ENCODE measurements at places on chromosomes 1 and 21.

- no peak for DNase-seq
Observed at GRCh38 chr1:37085393-37085792, 51.1 kb upstream of the GRIK3 start.

GRCh38 chr1:36759355-36759754 is 275.0 kb downstream of the GRIK3 start:
- no peak for DNase-seq

DNA sequence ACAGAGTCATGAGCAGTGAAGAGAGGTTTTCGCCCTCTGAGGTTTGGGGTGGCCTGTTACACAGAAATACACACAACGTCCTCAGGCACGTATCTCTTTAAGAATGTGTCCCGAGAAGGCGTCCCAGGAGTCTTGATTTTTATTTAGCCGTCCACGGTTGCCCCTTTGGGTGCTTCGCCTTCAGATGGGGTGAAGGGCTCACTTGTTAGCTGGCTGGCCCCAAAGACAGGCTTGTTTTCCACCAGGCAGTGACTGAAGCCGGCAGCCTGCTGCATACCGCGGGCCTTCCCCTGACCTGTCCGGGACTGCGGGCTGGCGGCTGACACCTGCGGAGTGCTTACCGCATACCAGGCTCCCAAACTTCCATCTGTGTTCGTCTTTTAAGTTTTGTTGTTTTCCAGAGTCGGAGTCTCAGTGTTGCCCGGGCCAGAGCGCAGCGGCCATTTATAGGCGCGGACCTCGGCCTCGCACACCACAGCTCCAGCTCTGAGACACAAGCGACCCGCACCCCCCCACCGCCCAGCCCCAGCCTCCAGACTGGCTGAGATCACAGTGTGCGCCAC is 1.6 kb upstream of the ADARB1 start:
- no peak for DNase-seq

DNA sequence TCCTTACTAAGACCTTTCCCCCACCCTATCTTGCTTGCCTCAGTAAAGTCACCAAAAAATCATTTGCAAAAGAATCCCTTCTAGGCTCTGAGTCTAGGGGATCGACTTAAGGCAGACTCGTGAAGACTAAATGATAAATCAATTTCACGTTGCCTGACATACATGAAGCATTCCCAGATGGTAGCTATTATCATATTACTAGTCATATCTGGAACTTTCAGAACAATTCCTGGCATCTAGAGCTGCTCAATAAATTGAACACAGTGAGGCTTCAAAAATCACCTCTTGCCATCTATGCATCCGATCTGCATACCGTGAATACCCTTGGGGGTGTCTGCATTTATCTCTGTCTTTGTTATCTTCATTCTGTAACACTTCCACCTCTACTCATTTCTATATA is 49.6 kb upstream of the DAB1 start:
- no peak for DNase-seq

DNA sequence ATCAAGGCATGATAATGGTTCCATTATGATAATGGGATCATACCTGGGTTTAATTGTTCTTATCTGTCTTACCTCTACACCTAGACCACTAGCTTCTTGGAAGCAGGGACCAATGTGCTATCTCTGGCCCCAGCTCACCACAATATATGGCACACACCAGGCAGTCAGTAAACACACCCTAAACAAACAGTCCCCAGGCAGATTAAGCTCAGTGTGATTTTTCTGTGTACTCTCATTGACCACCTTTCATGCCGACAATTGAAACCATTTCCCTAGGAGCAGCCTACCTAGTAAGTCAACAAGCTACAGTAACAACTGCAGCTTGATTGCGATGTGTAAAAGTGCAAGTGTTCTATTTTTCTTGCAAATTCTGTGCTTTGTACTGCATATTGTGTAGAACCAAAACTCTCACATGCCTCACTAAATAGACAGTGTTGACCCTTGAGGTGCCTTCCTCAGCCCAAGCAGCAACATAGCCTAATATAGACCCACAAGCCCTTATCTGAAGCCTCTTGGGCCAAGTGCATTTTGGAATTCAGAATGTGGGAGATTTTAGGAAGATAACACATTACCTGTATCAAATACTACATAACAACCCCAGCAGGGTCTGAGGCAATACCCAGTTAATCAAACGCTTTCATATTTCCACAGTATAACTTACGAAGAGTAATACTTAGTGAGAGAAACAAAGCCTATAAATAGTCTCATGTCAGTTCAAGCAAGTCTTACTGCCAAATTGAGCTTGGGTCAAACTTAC is 32.0 kb downstream of the INPP5B start:
- DNase-seq, result no peak

- no peak for DNase-seq
Observed at GRCh38 chr1:155043301-155043702, 7.8 kb upstream of the ADAM15 start.

GRCh38 chr1:224205438-224205840 is 22.4 kb downstream of the DEGS1 start:
- DNase-seq, result peak; percentile 72

DNA sequence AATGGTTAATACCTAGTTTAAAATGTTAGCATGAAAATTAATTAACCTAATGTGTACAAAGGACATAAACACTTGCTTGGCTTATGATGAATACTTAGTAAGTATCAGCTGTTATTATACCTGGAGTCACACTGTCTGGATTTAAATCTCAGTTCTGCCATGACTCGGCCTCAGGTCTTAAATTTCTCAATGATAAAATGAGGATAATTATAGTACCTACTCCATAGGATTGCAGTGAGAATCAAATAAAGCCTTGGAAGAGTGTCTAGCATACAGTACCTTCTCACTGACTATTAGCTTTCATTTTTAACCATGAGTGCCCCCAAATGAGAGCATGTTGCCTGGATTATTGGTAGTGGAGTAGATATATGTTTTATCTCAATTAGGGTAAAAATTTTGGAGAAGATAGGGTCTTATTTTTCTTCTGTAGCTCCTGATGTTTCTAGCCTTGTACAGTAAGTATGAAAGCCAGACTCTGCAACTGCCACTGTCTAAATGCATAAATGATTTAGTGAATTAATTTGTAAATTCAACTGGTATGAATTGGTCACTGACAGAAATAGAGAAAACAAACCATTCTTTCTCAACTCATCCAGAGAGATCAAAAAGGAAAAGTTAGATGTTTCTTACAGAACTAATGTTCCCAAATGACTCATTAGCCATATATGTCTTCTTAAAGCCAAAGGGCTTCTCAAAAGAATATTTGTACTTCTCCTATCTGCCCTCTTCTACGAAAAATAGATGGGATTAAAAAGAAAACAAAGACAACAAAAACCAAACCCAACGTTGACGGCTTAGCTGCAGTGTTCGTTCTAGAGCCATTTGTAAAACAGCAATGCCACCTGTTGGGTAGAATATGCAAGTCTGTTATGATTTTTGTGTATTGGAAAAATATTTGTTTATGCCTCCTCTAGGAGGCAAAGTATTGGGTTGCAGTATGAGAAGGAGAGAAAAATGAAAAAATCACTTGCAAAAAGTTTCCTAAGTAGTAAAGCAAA is 53.8 kb upstream of the MROH9 start:
- DNase-seq, result no peak

GRCh38 chr1:232627645-232628334 is 2.1 kb downstream of the SIPA1L2 start:
- no peak for DNase-seq

GRCh38 chr1:247530785-247531184 is 5.5 kb downstream of the OR2C3 start:
- no peak for DNase-seq

DNA sequence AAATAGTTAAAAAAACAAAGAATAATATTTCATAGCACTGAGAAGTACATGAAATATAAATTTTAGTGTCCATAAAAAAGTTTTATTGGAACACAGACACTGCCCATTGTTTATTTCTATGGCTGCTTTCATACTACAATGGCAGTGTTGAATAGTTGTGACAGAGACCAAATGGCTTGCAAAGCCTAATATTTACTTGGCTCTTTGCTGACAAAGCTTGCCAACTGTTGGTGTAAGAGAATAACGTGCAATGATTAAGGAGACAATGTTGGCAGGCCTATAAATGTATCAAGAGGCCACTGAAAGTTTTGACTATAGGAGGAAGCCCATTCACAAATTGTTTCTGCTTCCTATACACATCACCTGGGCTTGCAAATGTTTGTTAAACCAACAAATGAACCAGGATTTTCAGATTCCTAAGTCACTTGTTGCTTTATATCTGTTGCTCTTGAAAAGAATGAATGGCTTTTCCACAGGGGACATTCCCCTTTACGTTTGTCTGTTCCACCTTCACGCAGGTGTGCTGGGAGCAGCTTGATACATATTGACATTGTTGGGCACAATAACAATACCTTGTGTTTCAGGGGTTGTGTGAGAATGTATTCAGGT is 5.5 kb upstream of the ST6GALNAC3 start:
- no peak for DNase-seq
